ENCODE measurements at places on chromosomes 7 and 10. TPM values are rescaled to one million over a fixed set of nuclear protein-coding genes. Genes with fewer than 3 reads are reported as not detected.

The TBL2 gene
- 70.5 TPM for total RNA-seq

The AKR1C4 gene
- total RNA-seq = not detected

The DRGX gene
- not detected for total RNA-seq

The HOGA1 gene
- total RNA-seq = 1.4 TPM

The RAMP3 gene
- total RNA-seq = not detected

The VENTX gene
- not detected for total RNA-seq

The CLEC5A gene
- total RNA-seq = not detected

The PDE6C gene
- not detected for total RNA-seq

The CPVL gene
- 30.0 TPM for total RNA-seq

The MET gene
- total RNA-seq = 80.5 TPM

The GRID2IP gene
- total RNA-seq = not detected

The VSIR gene
- 55.4 TPM for total RNA-seq

The PRSS58 gene
- not detected for total RNA-seq

The ADAP1 gene
- 10.0 TPM for total RNA-seq

The NXPH1 gene
- total RNA-seq = 1.1 TPM

The ADCYAP1R1 gene
- total RNA-seq = not detected

The EDRF1 gene
- 24.9 TPM for total RNA-seq

The PMPCB gene
- 105 TPM for total RNA-seq
